GM06990 (cell line): ENCODE measurements at places on chromosomes 11 and 22.

DNA sequence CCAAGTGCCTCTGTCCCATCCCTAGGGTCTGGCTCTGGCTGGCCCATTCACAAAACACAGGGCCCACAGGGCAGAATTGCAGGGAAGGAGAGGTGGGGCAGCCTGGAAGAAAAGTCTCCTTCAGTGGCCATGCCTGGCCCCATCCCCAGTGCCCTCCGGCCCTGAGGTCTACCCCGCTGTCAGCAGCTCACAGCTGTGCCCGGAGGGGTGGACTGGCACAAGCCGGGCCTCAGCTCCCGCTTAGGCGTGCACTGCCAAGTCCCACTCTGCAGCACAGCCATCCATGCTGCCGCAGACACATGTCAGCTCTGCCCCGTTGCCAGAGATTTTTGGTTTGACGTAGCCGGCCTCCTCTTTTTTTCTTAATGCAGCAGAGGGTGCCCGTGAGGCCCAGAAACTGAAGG, 3.9 kb upstream of the SCN2B start:
- no peak for DNase-seq

DNA sequence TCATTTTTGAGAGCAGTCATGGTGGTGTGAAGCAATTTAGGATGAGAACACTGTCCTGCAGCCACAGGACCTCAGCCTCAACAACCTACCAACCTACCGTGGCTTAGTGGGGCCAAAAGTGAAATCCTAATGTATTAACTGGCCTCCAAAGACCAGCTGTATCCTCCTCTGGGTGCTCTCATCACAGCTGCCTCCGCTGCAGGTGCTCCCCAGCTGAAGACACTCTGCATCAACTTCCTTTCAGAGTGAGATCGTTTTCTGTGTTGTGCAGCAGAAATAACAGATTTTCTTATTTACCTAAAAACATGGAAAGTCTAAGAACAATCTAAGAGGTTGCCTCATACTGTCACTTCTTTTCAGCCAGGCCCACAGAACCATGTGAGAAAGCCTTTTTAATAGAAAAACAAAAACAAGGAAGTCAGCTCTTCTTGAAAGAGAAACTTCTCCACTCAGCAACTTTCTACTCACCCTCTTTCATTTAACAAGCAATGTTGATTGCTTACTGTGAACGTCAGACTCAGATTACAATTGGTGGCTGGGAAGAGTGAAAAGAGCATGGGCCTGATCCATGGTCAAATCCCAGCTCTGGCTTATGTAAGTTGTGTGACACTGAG, 136.1 kb downstream of the TENM4 start:
- DNase-seq = no peak

- no peak for DNase-seq
Measured at GRCh38 chr11:83249972-83250593, 36.1 kb downstream of the CCDC90B start.

GRCh38 chr11:27282806-27283205, 80.2 kb downstream of the CCDC34 start:
- no peak for DNase-seq

DNA sequence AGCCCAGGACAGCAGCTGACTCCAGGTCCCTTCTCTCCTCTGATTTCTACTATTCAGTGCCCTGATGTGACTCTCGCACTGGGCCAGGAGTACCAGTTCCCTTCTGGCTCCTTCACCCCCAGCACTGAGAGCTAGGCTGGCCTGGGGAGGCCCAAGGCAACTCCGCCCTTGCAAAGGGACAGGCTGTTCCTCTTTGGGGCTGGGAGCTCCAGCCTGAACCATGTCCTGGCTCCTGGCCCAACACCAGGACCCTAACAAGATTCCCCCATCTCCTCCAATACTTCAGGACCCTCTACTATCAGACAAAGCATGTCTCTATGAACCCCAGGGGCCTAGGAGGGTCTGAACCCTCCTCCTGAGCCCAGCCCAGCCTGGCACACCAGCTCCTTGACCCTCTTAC, 12.5 kb downstream of the CREB3L1 start:
- DNase-seq = no peak

- peak; percentile 73 for DNase-seq
Measured at GRCh38 chr22:19891317-19892256, 36.9 kb upstream of the GNB1L start.

DNA sequence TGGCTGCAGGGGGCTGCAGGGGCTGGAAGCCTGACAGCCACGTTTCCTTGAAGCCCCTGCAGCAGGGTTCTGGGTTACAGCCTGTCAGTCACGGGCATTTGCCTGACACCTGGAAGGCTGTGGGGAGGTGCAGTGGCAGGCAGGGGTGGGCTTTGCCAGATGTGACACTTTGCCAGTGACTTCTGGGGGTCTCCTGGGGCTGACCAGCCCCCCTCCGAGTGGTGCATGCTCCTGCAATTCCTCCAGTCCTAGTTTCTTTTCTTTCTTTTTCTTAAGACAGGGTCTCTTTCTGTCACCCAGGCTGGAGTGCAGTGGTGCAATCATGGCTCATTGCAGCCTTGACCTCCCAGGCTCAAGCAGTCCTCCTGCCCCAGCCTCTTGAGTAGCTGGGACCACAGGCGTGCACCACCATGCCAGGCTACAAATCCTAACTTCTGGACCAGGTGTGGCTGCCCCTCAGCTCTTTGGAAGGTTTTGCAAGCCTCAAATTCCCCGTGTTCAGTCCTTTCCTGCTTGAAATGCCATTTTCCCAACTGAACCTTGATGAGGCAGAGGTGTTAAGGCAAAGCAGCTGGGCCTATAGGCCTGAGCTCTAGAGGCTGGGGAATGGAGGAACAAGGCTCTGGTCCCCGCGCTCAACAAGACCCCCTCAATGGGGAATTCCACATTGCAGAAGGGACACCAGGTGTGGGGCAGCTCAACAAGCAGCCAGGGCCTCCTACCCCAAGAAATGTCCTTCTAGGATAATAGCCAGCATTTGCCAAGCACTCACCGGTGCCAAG, 20.2 kb upstream of the CHKA start:
- DNase-seq = peak; percentile 22
